SJSA1 (cell line): ENCODE measurements at places on chromosomes 4 and X.

DNA sequence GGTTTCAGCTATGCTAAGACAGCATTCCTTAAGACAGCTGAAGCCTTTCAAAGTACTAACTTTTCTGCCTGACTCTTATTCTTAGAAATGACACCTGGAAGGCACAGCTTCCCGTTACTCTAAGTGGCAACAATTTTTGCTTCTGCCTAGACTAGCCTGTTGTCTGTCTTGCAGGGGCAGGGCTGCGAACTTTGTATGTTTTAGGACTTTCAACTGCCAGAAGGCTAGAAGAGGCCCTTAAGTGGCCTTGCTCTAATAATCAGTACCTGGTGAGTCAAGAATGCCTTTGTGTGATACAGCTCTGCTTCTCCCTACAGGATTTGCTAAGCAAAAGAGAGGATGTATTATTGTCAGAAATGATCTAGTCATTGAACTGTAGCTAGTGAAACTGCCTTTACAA, 30.0 kb upstream of the TFDP3 start:
- no peak for DNase-seq

DNA sequence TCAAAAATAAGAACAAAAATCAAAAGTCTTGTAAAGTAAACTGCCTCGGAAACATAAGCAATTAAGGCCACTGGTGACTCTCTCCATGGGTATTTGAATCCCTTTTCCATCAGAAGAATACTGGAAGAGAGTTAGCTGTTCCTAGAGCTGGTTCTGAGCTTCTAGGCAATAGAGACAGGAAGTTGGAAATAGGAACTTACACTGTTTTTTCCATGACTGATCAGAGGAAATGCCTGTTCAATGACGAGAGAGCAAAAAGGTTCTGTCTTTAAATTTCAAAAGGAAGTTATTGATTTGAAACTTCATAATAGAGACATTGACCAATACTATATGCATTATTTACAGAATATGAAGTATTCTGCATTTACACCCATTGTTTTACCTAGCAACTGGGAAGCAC, 503.5 kb upstream of the ARX start:
- no peak for DNase-seq

- DNase-seq = no peak
These were observed 86.0 kb downstream of the PARM1 start for GRCh38 chr4:75018811-75019479.

- no peak for DNase-seq
These were observed 165.1 kb downstream of the TSPAN5 start for GRCh38 chr4:98493296-98493695.
